ENCODE measurements at places on chromosomes 7 and 10.

DNA sequence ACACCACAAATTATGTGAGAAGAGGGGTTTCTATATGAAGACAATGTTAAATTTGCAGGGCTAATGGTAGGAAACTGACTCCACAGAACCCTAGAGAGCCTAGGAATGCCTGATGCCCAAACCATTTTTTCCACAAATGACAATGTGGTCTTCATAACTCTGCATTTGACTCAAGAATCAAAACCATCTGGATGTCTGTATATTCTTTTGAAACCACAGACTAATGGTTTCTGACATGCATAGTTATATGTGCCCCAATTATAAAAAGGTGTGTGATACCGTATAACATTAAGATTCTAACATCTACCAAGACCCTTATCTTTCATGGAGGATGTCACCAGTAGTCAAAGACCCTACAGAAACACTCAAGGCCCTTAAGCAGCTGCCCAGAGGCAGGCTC lies 20.3 kb downstream of the SEC61G start:
- DNase-seq, result no peak

- DNase-seq, result no peak
These were observed 580 bp downstream of the MRPS16 start for GRCh38 chr10:73251683-73252444.

DNA sequence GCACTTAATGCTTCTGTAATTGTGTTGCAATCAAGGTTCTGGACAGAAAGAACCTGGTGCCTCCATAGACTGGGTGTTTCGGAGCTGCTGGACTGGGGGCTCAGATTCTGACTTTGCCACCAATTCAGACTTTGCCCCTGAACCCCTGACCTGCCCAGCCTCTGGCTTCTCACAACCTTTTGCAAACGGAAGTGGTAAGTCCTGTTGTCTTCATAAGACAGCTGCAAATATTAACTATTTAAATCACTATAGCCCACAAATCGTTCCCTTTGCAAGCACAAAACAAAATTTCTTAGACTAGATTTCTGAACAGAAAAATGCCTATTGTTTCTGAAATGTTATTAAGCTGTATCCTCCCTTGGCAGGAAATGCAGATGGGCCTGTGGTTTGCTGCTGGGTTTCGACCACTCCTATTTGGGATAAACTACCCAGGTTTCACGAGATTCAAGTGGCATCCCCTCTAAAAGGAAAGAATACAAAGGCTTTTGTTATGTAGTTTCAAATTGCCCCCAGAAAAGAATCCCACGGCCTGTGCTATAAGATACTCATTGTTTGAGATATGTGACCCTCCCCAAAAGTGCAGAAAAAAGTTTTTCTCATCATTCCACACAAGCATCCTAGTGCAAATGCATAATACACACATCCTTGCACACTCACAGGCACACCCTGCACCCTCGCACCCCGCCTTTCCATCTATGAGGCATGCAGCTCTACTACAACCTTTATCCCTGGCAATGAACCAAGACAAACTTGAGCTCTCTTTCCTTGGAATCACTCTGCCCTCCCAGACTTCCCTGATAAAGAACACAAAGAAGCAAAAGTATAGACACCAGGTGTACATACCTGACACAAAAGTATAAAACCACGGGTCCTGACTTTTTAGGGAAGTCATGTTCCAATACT lies 209.1 kb downstream of the PRPF18 start:
- DNase-seq, result no peak

DNA sequence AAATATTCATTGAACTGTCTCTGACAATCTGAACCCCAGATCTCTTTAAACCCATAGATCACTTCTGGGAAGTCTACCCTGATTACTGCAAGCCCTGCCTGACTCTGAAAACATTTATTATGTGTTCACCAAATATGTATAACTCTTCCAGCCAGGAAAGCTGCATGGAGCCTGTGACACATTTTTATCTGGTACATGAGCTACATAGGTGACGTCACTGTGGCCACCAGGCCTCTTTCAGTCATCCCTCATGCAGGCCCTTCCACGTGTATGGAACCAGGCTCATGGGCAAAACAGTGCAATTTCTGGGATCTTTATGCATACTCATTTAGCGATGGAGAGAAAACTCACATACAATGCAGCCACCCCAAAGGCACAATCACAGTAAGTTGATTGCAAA lies 133.9 kb upstream of the NUPR2 start:
- DNase-seq, result no peak

- no peak for DNase-seq
These were observed 26.3 kb upstream of the TSPAN33 start for GRCh38 chr7:129118182-129118581.

- DNase-seq, result no peak
These were observed 68.5 kb downstream of the AP3M1 start for GRCh38 chr10:74081941-74082718.

- no peak for DNase-seq
These were observed 67.6 kb upstream of the VIPR2 start for GRCh38 chr7:159212226-159212625.

DNA sequence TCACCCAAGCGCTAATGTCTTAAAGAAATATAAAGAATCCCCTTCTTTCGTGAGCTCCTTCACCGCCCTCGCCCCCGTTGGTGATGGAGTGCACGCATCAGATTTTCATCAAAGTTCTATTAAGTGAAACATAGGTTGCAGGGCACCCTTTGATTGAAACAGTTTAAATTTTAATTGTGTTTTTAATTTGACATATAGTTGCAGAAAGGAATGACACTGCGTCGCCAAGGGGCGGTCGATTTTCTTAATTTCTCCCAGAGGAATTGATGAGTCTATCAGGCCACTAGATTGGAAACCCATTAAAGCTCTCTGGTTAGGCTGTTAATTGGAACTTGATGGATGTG lies 4.1 kb upstream of the HMX2 start:
- no peak for DNase-seq

DNA sequence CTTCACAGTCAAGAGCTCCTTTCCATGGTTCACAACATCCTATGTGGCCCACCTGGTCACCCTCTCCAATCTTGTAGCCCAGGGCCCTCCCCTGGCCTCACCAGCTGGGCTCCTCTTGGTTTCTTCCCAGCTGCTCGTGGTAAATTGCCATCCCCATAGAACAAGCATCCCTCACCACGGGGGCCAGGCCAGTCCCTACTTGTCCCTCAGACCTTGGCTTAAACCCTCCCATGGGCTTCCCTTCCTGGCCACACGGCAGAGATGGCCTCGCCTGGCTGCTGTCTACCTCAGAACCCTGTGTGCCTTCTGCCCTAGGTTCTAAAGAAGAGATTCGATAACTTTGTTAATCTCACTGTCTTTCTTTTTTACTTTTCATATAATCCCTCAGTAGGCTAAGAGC lies 153.3 kb upstream of the TCERG1L start:
- no peak for DNase-seq

DNA sequence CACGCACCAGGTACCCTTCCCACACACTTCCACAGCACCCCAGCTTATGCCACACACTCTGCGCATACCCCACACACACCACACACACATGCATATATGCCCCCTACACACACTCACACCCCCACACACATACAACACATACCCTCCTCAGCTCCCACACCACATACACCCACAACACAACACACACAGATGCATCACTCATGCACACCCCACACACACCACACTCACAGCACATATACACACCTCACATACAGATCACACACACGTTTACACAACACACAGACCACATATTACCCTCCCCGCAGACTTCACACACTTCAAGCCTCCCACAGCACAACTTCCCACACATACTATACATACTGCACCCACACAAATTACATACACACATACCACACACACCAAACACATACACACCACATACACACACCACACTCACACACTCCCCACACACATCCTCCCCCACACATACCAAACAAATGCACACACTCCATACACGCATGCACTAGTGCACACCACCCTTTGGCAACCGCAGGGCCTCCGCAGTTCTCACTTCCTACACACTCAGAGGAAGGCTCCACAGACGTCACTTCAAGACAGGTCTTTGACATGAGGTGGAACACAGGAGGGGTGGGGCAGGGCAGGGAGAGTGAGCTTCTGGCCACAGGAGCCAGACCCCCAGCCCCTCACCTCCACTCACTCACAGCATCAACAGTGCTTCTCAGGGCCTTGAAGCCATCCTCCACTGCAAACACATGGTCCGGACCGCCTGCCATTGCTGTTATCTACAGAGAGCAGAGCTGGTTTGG lies 18.5 kb upstream of the ANTXRL start:
- DNase-seq, result no peak

Data from NCI-H2029 treated with DMSO at 0.1 percent for 48 hours (cell line).